ENCODE measurements at places on chromosomes 12 and 14. TPM values are rescaled to one million over a fixed set of nuclear protein-coding genes. Genes with fewer than 3 reads are reported as not detected.
A peak's percentile ranks its signal among the peaks of the same experiment; 100 is the strongest.

DNA sequence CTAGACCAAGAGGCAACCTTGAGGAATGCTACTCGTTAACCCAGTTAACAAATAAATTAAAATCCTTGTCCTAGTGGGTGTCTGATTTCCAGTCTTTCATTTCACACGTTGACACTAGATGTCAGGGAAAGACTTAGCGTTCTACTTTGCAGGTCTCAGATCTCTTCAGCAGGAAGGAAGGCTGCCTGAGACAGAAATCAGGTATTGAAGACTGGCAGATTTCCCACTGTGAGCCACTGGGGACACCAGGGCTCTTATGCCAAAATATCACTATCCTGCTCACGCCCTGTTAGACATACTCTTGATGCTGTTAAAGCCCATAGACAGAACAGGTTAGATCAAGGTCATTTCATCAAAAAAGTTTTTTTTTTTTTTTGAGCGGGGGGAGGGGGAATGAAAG lies 33.0 kb downstream of the EMP1 start:
- DNase-seq: no peak

GRCh38 chr14:70947739-70948138 lies 40.5 kb downstream of the PCNX1 start:
- DNase-seq: no peak

DNA sequence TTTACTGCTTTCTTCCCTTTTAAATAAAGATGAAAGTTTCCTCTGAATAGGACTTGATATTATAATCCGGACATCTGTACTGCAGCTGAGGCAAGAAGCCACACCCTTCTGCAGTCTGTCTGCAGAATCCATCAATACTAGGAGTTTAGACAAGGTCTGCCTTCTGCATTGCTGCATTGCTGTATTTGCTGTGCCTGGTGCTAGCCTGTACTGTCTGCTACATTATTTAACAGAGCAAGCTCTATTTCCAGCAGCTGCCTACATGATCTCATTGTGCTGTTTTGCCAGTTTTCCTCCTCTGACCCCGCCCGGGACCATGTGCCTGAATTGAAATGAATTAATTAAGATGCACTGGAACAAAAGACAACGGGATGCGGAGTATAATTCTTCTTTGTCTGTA lies 1.7 kb downstream of the TUBA1A start:
- peak; percentile 61 for DNase-seq

DNA sequence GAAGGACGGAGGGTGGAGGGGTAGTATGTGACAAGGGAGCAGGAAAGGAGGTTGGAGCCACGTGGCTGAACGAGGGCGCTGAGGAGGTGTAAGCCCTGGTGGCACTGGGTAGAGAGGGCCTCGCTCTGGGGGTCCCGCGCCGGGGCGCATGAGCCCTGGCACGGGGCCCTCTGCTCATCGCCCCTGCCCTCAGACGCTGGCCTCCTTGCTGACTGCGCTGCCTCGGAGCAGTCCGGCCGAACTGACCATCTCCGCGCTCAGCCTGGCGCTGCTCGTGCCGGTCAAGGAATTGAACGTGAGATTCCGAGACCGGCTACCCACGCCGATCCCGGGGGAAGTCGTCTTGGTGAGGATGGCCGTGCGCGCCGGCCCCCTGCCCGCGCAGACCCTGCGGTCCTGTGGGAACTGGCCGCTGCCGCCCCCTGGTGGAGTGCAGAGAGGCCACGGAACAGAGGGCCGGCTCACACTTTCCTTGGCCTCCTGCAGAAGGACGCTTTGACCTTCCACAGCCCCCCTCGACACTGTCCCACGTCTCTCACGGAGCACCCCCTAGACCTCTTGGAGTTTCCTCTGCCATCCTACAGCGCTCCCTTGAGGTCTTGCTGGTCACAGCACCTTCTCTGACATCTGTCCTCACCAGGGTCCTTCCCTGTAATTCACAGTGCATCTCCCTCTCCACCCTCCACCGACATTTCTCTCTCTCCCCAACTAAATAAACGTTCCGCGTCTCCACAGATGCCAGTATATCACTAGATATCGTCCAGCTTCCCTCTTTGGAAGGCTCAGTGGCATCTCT lies 10.5 kb downstream of the ARHGEF25 start:
- DNase-seq: peak; percentile 79

DNA sequence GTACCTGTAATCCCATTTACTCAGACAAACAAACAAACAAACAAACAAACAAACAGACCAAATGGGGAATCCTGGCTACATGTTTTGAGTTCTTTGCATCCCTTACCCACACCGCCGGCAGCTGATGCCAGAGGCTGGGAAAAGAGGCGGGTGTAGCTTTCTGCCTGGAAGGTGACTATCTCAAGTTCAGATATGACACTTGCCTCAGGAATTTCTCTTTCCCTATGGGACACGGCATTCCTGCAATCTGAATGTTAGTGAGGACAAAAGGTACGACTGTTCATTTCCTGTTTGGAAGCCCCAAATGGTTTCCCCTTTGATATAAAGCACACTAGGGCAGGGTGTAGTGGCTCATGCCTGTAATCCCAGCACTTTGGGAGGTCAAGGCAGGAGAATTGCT lies 2.9 kb downstream of the MYL2 start:
- DNase-seq: no peak

DNA sequence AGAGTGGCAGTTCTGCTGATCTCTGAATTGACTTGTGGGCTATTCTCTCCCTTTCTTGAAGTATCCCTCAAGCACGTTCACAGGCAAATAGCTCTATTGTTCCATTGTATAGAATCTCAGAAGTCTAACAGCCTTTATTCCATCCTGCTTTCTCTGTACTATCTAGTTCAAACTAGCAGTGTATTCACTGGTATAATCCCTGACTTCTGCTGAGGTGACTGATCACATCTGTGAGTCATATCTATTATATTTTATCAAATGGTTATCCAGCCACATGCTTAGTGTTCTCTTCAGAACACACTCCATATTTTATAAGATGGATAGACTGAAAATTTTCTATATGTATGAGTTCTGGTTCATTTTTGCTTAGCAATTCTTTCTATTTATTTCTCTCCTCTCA lies 866.1 kb downstream of the C12orf50 start:
- no peak for DNase-seq

- DNase-seq: no peak
Measured at GRCh38 chr12:122395319-122395718, 27.1 kb downstream of the CLIP1 start.

GRCh38 chr14:81478446-81478845 lies 55.2 kb downstream of the SEL1L start:
- DNase-seq: no peak

DNA sequence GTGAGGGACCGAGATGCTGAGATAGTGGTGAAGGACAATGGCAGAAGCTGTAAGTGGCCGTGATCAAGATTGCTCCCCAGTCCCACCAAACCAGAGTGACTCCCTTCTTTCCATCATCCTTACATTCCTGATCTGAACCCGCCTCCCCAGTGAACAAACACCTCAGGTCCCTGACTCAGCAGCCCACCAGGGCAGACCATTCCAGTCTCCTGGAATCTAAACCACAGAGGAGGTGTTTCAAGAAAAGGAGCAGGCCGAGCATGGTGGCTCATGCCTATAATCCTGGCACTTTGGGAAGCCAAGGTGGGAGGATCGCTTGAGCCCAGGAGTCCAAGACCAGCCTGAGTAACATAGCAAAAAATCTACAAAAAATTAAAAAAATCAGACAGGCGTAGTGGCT lies 6.6 kb downstream of the ERBB3 start:
- DNase-seq: no peak

DNA sequence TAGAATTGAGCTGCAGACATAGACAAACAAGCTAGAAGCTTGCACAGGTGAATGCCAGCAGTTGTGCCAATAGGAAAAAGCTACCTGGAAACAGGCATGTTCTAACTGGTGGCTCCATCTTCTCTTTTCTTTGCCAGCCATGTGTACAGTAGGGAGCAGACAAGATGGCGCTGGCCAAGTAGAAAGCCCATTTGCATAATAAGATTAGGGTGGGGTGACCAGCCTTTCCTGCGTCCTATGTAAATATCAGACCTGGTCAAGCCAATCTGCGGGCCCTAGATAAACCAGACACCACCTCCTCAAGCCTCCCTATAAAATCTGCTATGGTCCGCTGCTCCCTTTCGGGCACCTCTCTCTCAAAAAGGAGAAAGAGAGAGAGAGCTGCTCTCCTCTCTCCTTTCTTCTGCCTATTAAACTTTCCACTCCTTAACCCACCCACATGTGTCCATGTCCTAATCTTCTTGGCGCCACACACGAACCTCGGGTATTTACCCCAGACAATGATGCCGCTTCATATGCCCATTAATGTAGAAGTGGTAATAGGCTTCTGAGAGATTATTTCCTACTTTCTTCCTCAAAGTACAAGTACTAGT lies 201.0 kb downstream of the SLC25A21 start:
- DNase-seq: no peak

DNA sequence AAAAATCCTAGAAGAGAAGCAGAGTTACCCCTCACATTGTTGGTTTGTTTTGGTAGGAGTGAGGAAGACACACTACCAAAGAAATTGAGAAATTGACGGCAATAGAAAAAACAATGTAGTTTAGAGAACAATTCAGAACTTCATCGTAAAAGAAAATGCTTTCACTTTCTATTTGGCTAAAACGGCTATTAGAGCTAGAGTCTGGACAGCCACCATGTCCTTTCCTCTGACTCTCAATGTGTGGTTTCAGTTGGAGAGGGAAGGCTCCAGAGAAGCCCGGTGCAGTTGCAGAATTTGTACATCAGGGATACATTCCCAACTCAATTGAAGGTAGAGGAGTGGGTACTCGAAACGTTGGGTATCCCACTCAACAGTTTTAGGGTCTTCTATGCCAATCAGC lies 535.3 kb downstream of the GALC start:
- DNase-seq: no peak

DNA sequence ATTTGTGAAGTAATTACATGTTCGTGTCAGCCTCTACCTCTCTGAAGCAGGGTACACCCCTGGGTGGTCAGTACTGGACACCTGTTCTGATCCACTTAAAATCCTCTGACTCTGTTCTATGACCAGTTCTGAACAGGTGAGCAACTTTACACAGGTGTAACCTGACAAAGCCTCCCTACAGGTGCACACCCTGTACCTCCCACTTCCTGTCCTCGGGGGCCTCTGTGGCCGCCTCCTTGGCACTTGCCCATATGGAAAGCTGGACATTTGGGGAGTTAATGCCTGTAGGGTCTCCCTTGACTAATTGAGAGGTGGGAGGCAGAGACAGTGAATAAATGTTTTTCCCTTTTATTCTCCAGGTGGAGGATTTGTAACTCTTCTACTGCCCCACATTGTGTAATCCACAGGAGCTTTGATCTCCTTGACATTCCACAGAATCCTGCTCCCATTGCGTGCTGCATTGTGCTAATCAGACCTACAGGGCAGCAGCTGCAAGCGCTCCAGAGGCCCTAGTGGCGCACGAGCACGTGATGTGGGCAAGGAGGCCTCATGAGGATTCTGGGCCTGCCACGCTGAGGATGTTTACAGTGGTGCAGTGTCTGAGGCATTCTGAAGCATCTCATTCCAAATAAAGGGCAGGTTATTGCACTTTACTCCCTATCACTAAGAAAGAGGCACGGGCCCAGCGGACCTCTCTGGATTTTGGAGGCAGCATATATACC lies 45.8 kb upstream of the BATF start:
- DNase-seq: peak; percentile 39

DNA sequence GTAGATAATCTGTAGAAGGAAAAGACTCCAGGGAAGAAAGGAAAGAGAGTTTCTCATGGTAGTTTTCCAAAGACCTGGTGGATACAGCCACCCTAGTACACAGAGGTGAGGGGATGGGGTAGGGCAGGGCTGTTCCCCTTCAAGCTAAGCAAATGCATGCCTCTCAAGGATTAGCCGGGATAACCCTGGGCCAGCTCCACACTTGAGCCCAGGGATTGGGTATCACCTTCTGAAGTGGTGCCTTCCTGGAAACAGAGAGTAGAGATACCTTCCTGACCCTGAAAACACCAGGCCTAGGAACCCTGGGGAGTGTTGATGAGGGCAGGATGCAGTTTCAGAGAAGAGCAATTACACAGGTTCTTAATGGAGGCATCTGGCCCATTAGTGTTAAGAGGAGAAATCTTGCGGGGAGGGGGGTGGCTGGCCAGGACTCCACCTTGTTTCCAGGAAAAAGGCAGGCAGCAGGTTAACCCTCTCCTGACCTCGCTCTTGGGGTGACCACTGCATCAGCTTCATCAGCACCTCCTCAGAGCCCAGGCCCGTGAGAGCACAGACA lies 106.9 kb upstream of the TMEM233 start:
- no peak for DNase-seq

GRCh38 chr12:132451836-132452195 lies 38.1 kb upstream of the FBRSL1 start:
- no peak for DNase-seq

DNA sequence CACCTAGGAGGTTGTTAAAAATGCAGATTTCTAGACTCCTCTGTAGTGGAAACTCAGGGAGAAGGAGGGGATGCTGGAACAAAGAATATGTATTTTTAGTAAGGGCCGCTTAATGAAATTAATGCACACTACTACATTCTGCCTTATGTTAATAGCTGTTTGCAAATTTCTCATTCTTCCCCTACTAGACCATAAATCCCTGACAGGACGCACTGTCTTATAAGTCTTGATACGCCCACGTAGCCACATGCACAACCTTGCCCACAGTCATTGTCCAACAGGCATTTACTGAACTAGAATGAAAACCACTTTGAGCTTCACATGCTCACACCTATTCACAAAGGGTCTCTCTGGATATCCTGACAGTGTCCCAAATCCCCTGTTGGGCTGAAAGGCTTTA lies 10.5 kb downstream of the KRT2 start:
- DNase-seq: no peak

DNA sequence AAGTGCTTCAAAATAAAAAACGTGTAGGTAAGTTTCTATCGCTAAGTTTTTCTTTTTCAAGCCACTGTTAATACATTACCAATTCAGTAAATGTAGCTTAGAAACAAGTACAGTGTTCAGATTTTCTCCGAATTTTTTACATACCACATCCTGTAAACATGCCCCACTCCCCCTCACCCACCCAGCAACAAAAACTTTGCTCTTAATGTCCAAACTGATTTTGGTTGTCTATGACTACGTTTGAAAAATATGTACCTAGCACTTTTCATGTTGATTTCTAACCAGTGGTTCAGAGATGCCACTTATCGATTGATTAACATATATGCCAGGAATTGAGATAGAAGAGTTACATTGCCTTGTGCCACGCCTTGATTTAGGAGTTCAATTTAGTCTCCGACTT lies 663 bp upstream of the LIN7A start:
- DNase-seq: no peak

GRCh38 chr14:86052868-86053267 lies 522.9 kb downstream of the FLRT2 start:
- DNase-seq: no peak

- no peak for DNase-seq
Measured at GRCh38 chr12:3988519-3989217, 115.5 kb upstream of the PARP11 start.

GRCh38 chr14:105168496-105168978 lies at the start of gene JAG2:
JAG2 (minus strand) TSS chr14:105168776; CDS start chr14:105168420, 356 bp downstream.
- DNase-seq: peak; percentile 72

The NOS1 gene
- total RNA-seq: 0.08 TPM

The RNASE1 gene
- total RNA-seq: 654 TPM

The CD163L1 gene
- total RNA-seq: 7.3 TPM

The RBM19 gene
- 16.7 TPM for total RNA-seq

The HPD gene
- total RNA-seq: 0.36 TPM

The MANSC1 gene
- 9.8 TPM for total RNA-seq
